NCI-H510A treated with DMSO at 0.1 percent for 48 hours (cell line): ENCODE measurements at places on chromosomes 13 and 19.

DNA sequence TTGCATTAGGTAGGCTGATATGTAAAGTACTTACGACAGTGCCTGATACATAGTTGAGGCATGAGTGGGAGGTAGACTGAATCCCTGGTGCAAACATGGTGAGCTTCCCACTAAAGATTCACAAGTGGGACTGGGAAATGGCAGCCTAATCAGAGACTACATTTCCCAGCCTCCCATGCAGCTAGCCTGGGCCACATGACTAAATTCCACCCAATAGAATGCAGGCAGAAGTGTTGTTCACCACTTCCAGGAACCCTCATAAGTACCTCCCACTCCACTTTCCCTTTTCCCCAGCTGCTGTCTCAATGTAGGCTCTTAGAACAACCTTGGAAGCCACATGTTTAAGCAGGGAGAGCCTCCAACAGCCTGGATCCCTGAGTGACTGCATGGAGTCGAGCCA lies 104.9 kb downstream of the CACNA1A start:
- DNase-seq = peak; percentile 39

DNA sequence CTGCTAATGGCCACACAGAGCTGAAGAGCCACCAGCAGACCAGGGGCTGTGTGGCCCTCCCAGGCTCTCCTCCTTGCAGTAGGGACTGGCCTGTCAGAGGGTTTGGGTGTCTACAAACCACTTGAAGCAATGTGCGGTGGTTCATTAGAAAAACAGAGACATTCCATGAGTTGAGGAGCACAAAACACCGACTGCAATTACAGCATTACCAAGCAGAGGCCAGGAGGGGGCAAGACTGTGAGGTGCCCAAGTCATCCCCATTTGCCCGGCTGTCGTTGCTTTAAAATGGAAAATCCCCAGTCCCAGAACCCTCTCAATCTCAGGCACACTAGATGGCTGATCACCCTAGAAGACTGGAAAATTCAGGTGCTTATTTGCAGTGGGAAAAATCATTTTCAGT lies 15.0 kb downstream of the TMTC4 start:
- DNase-seq = no peak

DNA sequence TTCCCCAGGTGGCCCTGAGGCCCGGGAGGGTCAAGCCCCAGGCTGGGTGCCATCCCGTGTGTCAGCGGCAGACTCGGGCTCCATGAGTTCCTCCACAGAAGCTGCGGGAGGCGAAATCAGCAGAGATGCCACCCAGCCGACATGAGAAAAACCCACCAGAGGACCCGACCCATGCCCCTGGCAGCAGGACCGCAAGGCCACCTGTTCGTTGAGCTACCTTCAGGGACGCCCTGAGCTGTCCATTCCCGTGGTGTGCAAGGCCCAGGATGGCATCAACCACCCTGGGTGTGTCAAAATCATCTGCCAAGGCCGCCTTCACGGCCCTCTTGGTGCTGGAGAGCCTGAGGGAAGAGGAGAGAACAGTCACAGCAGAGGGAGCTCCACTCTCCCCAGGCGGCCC lies 30.4 kb downstream of the NAXD start:
- no peak for DNase-seq

GRCh38 chr19:17642656-17643055 lies 45.5 kb downstream of the UNC13A start:
- no peak for DNase-seq

GRCh38 chr19:46678110-46678732 lies 17.2 kb upstream of the DACT3 start:
- no peak for DNase-seq

DNA sequence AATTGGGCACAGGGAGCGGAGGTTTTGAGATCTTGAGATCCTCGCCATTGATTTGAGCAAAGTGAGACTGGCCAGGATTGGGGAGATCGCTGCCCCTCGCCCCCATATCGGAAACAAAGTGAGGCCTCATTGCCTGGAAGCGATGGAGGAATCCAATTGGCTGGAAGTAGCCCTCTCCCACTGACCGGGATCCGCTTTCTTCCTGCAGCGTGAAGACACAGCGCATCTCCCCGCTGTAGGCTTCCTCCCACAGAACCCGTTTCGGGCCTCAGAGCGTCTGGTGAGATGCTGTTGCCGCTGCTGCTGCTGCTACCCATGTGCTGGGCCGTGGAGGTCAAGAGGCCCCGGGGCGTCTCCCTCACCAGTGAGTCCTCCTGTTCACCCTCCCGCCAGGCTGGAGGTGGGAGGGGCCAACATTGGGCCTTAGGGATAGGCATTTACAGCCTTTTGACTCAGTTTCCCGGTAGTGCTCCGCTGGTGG lies 438 bp downstream of the PRKCSH start:
- no peak for DNase-seq

DNA sequence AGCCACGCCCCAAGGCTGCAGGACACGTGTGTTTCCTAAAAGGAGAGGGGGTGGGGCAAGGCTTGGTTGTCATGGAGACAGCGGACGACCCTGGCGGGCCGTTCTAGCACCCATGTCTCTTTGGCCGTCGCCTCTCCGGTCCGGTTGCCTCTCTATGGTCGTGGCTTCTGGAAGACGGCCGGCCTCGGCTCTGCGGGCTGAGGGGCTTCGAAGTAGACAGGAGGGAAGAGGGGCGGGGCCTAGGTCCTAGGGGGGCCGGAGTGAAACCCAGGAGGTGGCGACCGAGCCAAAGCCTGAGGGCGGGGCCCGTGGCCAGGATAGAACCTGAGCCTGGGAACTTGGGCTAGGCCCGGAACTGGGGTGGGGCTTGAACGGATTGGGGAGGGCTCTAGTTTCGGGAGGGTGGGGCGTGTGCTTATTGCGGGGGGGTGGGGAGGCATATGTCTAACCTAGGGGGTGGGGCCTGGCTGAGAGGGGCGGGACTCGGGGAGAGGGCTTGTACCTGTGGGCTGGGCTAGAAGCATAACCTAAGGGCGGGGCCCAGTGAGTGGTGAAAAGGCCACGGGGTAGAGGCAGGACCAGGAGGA lies 750 bp upstream of the SLC27A1 start:
- DNase-seq = peak; percentile 95

- no peak for DNase-seq
These were observed 12.1 kb downstream of the KBTBD7 start for GRCh38 chr13:41182231-41182630.

- DNase-seq = no peak
These were observed 5.2 kb upstream of the F10 start for GRCh38 chr13:113117335-113117872.

DNA sequence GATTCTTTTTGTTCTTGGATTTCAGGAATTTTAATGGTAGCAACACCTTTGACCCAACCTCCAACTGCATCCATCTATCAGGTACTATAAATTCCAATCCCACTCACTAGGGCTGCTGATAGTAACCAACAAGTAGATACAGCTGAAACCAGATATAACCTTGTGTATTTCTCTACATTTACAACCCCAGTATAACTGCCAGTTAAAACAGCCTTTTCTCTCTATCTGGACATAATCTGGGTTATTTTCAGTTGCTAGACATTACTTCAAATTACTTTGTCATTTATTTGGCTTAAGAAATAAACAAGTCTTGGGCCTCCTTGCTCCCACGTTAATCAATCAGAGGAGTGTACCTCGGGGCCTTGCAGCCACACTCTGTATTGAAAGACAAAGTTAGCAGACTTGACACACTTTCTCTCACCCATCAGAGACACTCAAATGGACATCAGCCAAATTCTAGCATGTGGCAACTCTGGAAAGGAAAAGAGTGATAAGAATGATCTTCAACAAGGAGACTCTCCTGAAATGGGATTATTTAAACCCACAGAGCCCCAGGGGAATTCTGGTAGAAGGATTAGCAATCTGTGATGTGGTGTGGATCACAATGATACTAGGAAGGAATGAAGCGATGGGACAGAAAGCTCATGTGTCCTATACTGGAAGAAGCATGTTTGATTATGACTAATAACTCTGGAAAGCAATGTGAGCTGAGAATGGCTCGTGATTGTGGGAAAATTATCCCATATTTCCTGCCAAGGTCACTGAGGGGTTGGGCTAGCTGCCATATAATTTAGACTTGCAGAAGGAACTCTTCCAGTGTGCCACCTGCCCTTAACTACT lies 157.5 kb downstream of the FLT1 start:
- no peak for DNase-seq

DNA sequence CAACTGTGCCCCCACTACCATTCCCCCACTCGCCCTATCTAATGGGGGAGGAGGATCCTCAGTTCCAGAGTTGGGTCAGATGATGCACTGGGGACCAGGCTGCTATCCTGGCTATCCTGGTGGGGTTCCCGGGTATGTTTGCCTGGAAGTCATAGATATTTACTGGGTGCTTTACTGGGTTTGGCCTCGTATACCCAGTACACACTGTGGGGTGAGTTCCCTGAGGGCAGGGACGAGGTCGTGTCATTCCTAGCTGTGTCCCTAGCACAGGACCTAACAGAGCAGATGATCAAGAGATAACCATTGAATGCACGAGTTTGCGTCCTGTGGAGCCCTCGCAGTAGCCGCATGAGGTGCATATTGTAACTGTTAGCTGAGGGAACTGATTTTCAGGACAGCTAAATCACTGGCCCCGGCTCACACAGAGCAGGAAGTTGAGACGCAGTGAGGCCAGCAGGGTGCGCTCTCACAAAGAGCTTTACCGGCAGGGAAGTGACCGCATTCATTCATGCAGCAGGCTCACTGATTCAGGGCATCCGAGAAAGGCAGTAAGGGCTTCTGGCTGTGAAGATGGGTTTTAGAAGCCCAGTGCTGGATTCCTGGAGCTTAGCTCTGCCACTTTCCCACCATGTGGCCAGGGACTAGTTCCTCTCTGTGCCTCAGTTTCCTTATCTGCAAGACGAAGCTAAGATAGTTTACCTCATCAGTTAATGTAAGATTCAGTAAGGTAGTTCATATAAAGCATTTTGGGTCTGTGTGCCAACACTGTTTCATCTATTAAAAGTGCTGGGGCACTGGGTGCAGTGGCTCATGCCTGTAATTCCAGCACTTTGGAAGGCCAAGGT lies 6.0 kb downstream of the RUVBL2 start:
- DNase-seq = no peak

GRCh38 chr13:24134757-24135156 lies 25.8 kb upstream of the SPATA13 start:
- no peak for DNase-seq

DNA sequence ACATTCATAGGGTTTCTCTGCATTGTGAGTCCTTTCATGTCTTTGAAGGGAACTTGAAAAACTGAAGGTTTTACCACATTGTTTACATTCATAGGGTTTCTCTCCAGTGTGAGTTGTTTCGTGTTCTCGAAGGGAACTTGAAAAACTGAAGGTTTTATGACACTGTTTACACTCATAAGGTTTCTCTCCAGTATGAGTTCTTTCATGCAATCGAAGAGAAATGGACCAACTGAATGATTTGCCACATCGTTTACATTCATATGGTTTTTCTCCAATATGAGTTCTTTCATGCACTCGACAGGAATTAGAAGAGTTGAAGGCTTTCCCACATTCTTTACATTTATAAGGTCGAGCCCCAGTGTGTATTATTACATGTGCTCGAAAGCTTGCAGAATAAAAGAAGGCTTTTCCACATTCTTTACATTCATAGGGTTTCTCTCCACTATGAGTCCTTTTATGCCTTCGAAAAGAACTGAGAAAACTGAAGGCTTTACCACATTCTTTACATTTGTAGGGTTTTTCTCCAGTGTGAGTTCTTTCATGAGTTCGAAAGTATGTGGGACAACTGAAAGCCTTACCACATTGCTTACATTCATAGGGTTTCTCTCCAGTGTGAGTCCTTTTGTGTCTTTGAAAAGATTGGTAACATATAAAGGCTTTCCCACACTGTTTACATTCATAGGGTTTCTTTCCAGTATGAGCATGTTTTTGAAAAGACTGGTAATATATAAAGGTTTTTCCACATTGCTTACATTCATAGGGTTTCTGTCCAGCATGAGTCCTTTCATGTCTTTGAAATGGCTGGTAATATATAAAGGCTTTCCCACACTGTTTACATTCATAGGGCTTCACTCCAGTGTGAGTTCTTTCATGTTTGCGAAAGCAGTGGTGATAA lies 20.7 kb downstream of the ZNF14 start:
- DNase-seq = no peak

DNA sequence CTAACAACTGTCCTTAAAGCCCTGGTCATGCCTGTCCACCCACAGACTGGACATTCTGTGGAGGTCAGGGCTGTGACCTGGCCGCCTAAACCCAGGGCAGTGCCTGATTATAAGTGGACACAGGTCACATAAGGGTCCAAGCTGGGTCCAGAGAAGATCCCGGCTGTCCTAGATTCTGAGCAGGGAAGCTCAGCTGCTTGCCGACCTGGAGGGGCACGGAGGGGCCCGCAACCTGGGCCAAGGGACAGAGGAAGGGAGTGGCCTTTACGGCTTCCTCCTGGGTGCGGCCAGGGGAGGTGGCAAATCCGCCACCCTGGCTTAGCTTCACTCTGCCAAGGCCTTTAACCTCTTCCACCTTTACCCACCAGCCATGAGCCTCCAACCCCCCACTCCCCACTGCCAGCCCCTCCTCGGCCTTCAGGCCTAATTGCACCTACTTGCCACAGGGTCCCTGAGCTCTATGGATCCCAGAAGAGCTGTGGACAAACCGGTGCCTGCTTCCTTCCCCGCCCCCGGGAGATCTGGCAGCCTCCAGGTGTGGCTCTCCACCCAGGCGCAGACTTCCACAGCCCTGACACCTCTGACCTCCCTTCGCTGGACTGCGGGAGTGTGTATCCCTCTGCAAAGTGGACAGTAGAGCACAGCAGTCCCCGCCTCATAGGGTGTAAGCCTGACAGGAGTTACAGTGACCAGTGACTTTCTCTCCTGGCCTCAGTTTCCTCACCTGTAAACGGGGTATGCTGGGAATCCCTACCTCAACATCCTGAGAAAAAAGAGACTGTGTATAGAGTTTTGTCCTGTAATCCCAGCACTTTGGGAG lies 1.7 kb downstream of the CD320 start:
- no peak for DNase-seq

DNA sequence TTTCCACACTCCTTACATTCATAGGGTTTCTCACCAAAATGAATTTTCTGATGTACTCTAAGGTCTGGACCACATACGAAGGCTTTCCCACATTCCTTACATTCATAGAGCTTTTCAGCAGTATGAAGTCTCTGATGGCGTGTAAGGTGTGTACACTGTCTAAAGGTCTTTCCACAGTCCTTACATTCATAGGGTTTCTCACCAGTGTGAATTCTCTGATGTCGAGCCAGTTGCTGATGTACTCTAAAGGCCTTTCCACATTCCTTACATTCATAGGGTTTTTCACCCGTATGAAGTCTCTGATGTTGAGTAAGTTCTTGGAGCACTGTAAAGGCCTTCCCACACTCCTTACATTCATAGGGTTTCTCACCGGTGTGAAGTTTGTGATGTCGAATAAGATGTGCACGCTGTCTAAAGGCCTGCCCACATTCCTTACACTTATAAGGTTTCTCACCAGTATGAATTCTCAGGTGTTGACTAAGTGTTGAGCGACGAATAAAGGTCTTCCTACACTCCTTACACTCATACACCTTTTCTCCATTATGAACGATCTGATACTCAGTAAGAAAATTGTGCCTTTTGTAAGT lies 38.1 kb downstream of the ZFP14 start:
- DNase-seq = no peak

DNA sequence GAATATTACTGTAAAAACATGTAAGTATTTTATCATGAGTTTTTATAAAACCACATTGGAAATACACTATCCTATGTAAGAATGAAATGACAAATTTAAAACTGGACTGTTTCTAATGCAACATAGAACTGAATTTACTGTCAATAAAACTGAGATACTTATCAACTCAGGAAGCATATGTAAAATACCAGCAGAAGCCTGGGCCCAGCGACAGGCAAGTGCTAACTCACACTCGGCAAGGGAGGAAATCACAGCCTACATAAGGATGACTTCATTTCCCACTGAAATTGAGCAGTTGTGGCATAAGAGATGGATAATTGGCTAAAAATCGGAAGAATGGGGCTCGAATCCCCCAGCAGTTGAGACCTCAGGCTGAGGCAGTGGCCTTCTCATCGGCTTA lies 12.1 kb downstream of the PROZ start:
- DNase-seq = peak; percentile 10
